Esophagus squamous epithelium (tissue), 5 donors: ENCODE measurements at places on chromosomes 7 and 10. TPM values are rescaled to one million over a fixed set of nuclear protein-coding genes. Genes with fewer than 3 reads are reported as not detected.

Gene NPSR1
- total RNA-seq = not detected

Gene NPFFR1
- total RNA-seq = 0.32 TPM

Gene C10orf67
- total RNA-seq = 0.18 TPM

DNA sequence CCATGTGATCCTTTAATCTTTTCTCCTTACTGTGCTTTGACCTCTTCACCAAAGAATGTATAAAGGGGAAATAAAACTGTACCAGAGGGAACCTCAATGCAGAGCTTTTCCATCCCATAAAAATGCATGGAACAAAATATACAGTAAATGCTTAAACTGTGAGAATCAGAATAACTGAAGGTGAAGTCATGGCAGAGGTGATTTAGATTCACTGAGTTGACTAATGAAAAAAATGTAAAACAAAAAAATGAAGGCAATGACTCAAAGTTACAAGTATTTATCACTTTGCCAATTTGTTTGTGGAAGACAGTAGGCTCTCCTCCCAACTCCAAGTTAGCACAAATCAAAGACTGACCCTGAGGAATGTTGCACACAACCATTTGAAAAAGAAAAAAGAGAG, 1331.6 kb upstream of the SORCS1 start:
- no peaks in the 10 kb centered on the region for H3K4me1 ChIP-seq
- no peaks in the 10 kb centered on the region for H3K36me3 ChIP-seq
- no peak for DNase-seq
- H3K4me3 ChIP-seq = no peak overlapping the region
- no peak overlapping the region for H3K27ac ChIP-seq

DNA sequence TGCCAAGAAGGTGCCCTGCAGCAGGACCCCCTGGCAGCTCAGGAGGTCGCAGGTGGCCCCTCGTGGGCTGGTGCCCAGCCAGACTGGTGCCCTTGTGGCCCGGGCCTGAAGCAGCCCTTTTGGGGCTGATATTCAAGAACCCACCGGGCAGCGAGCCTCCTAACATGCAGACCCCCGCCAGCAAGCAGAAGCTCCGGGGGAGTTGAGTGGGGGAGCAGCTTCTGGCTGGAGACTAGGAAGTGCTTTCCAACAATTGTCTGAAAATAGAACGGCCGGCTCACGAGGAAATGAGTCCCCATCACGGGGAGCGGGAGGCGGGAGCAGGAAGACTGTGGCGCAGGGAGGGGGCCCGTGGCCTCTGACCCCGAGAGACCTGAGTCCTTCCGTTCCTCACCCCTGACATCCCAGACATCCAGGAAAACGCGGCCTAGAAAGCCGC, 9.5 kb upstream of the INTS1 start:
- peaks cover 10% of the 10 kb centered on the region for H3K27me3 ChIP-seq
- no peak for DNase-seq
- H3K4me3 ChIP-seq = no peak overlapping the region

GRCh38 chr7:44965937-44966730, 12.7 kb downstream of the MYO1G start:
- H3K36me3 ChIP-seq = no peaks in the 10 kb centered on the region
- H3K4me3 ChIP-seq = no peak overlapping the region
- peaks cover 11% of the 10 kb centered on the region for H3K4me1 ChIP-seq
- H3K27me3 ChIP-seq = no peaks in the 10 kb centered on the region
- H3K27ac ChIP-seq = no peak overlapping the region
- DNase-seq = no peak

- peaks cover 13% of the 10 kb centered on the region for H3K4me1 ChIP-seq
- no peak overlapping the region for H3K4me3 ChIP-seq
- no peaks in the 10 kb centered on the region for H3K36me3 ChIP-seq
Measured at GRCh38 chr10:113553149-113553548, 296 bp downstream of the HABP2 start.

DNA sequence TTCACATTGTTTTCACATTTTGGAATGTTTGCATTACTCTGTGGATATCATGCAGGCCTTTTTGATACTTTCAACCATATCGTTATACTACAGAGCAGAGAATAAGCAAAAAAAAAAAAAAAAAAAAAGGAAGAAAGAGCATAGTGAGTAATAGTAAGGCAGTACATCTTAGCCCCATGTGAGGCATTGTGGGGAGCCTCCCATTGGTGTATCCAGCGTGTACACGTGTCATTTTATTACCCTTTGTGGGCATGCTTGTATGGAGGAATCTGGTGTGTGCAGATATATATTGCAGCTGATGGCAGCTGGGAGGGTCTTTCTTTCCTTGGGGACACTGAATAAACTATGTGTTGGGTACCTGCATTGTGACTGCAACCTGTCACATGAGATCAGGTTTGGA, 19.6 kb downstream of the R3HCC1L start:
- no peak for DNase-seq
- H3K4me3 ChIP-seq = no peak overlapping the region
- no peaks in the 10 kb centered on the region for H3K4me1 ChIP-seq
- no peaks in the 10 kb centered on the region for H3K36me3 ChIP-seq
- H3K27me3 ChIP-seq = no peaks in the 10 kb centered on the region

DNA sequence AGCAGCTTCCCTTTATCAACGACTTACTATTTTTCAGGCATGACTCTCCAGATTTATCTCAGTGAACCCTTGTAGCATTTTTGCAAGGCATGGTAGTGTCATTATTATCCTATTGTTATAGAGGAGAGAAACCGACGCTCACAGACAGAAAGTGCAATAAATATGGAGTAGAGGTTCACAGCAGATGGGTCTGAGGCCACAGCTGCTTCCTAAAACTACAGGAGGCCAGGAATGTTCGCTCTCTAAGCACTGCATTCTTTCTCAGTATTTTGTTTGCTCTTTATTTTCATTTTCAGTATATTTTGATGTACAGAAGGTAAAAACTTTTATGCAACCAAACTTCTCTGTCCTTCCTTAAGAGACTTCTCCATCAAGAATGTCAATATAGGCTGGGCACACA, 4.5 kb upstream of the AEBP1 start:
- H3K4me1 ChIP-seq = peaks cover 57% of the 10 kb centered on the region
- H3K27me3 ChIP-seq = peaks cover 15% of the 10 kb centered on the region
- H3K36me3 ChIP-seq = no peaks in the 10 kb centered on the region
- DNase-seq = no peak

DNA sequence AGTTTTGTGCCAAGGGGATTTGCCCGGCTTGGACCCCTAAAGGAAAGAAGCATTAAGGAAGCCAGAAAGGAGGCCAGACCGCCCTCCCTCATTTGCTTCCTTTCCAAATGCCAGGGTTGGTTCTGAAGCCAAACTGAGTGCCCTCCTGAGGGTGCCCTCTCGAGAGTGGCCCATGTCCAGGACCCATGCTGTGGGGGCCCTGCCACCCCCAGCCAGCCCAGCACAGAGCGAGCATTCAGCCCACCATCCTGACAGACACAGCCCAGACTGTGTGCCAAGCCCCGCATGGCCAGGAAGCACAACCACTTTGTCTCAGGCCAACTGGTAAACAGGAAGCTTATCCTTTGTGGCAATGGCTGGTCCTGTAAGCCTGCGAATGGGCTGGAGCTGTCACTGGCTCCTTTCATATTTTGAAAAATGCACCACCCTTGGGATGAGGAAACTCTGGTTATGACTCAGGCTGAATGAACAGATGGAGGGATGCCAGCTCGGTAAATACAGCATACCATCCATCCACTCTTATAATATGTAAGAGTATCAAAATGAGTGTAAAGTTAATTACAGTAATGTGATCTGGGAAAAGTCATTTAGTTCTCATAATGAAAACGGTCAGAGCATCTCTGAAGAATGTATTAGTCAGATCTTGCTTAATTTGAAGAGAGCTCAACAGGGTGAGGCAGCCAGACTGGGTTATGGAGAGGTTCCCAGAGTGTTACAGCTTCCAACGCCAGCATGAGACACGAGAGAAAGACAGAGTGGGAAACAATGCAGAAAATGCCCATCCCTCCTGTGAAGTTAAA, 65.0 kb downstream of the STK17A start:
- peak overlapping the region; percentile 40 for H3K4me3 ChIP-seq
- H3K27me3 ChIP-seq = no peaks in the 10 kb centered on the region
- peaks cover 63% of the 10 kb centered on the region for H3K4me1 ChIP-seq
- H3K36me3 ChIP-seq = peaks cover 28% of the 10 kb centered on the region
- DNase-seq = no peak
- peak overlapping the region; percentile 89 for H3K27ac ChIP-seq

GRCh38 chr7:34848670-34849069, 188.6 kb downstream of the DPY19L1 start:
- H3K4me3 ChIP-seq = no peak overlapping the region
- H3K36me3 ChIP-seq = no peaks in the 10 kb centered on the region
- H3K27ac ChIP-seq = no peak overlapping the region
- no peaks in the 10 kb centered on the region for H3K4me1 ChIP-seq

GRCh38 chr7:113824117-113824823, 94.5 kb downstream of the PPP1R3A start:
- H3K36me3 ChIP-seq = no peaks in the 10 kb centered on the region
- no peaks in the 10 kb centered on the region for H3K4me1 ChIP-seq
- DNase-seq = no peak
- no peaks in the 10 kb centered on the region for H3K27me3 ChIP-seq
- no peak overlapping the region for H3K4me3 ChIP-seq
